Sigmoid colon (tissue), 7 donors: ENCODE measurements at places on chromosomes 13 and 19.

GRCh38 chr19:23896912-23897311 lies 17.8 kb upstream of the ZNF726 start:
- DNase-seq = no peak

DNA sequence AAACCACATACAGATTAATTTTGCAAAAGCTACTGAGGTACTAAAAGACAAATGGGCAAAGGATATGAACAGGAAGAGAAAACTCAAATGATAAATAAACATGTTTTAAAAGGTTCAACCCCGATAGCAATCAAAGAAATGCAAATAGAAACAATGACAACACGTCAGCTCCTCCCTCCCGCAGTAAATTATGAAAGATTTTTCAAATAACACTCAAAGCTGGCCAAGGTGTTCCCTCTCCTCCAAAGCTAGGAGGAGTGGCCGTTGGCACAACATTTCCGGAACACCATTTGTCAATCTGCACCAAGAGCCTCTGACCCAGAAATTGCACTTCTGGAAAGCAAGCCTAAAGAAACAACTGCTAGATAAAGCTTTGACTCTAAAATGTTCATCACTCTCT lies 28.3 kb downstream of the INSR start:
- DNase-seq = no peak

GRCh38 chr19:47735131-47735530 lies 10.2 kb upstream of the NOP53 start:
- DNase-seq = no peak

- DNase-seq = no peak
Measured at GRCh38 chr13:97214921-97215320, 7.2 kb upstream of the MBNL2 start.

- DNase-seq = no peak
Measured at GRCh38 chr13:75550159-75550567, 572 bp downstream of the UCHL3 start.

DNA sequence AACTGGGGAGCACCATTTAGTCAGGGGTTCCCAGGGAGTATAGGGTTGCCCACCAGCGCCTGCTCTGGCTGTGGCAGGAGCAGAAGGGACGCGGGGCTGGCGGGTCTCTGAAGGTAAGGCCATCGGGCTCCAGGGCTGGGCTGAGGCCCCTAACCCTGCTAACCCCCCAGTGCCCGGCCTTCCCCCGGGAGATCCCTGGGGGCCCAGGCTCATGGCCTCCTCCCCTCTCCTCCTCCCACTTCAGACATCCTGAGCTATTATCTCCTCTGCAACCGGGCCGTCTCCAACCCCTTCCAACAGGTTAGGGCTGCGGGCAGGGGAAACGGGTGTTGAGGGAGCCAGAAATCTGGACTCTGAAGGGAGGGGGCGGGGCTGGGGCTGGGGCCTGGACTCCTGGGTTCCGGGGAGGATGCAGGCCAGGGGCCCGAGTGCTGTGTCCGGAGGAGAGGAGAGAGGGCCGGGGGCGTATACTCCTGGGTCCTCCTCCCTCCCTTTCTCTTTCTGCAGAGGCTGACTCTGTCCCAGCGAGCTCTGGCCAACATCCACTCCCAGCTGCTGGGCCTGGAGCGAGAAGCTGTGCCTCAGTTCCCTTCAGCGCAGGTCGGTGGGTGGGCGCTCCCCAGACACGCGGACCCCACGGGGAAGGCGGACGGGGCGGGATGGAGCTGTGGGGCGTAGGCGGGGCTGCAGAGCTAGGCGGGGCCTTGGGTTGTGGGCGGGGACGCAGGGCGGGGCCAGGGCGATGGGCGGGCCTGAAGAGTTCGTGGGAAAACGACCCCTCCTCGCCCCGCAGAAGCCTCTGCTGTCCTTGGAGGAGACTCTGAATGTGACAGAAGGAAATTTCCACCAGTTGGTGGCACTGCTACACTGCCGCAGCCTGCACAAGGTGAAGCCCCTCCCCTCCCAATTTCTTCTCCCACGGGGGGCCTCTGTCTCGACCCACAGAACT lies 15.3 kb downstream of the TTYH1 start:
- no peak for DNase-seq

DNA sequence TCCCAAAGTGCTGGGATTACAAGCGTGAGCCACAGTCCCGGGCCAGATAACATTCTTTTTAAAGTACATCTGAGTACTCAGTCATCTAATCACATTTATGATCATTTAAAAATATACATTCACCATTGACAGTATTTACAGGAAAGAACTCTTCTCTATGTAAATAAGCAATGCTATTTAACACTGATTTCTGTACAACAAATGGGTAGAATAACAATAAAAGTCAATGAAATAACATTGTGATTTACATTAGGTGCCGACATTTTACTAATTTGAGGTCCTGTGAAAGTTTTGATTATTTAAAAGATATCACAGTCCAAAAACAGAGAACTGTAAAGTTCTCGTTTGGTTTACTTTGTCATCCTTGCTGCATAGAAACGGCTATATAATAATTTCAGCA lies 1763.7 kb downstream of the SLITRK1 start:
- DNase-seq = no peak

GRCh38 chr13:53368948-53369347 lies 340.3 kb downstream of the OLFM4 start:
- DNase-seq = no peak
